ENCODE measurements at places on chromosomes 1 and 21.

DNA sequence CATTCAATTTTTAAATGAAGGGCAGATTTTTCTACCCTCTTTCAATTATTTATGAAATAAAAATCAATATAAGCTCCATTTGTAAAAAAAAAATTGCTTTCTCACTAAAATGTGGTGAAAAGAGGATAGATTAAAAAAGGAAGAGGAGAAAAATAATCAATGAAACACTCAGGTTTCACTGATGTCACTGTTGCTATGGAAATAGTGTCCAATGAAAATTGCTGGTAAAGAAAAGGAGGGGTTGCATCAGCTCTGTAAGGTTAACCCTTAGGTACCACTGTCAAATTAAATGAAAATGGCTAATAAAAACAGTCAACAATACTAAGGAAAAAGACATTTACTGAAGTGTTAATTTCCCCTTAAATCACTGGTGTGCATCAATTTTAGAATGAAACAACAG is 91.6 kb upstream of the TTC39A start:
- DNase-seq, result peak; percentile 19

DNA sequence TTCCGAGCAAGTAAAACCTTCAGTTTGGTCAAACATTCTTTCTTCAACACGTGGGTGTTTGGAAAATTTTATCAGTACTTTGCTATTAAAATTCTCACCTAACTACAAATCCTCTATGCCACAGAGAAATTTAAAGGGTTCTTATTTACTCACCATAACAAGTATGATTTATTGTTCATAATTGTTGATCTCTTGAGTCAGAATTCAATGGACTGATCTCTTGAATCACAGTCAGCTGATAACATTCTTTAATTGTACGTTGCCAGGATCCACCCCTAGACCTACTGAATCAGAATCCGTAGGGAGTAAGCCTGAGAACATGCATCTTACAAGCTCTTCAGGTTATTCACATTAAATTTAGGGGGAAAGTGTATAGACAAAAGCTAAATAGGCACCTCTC is 51.2 kb downstream of the DIPK1A start:
- DNase-seq, result no peak

DNA sequence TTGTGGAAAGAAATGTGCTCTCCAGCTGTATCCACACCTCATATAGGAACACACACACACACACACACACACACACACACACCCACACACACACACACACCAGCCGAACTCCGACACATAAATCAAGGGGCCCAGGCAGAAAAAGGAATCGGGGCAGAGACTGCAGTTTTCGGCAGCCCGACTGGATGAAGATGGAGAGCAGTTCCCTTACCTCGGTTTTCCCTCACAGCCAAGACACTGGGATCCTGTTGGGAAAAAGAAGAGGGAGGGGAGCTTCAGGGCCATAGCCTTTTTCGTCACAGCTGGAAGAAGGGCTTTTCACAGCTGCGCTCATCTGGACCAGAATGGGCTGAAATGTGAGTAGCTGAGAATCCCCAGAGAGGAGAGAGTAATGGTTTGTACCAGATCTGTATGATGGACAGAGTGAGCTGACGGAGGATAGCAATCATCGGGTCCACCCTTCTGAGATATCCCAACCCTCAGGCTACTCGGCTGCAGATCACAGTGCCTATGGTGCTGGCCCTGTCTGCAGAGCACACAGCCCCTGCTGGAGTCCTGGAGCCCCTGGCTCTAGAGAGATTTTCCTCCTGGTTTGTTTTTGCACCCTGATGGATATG is 37.7 kb downstream of the PIK3C2B start:
- no peak for DNase-seq

DNA sequence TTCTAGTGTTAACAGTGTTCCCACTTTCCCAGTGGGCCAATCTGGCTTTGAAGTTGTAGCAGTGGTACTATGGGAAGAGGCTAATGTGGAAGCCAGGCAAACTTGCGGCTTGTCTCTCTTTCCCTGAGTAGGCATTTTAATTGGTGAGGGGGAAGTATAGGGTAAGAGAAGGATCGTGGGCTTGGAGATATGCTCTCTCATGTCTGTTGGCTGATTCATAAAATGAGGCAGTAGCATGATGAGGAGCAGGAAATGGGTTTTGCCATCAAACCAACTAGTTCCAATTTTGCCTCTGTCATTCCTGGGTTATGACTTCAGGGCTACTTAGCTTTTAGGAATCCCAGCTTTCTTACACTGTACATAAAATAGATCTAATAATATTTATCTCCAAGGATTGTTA is 12.1 kb downstream of the C8A start:
- no peak for DNase-seq

DNA sequence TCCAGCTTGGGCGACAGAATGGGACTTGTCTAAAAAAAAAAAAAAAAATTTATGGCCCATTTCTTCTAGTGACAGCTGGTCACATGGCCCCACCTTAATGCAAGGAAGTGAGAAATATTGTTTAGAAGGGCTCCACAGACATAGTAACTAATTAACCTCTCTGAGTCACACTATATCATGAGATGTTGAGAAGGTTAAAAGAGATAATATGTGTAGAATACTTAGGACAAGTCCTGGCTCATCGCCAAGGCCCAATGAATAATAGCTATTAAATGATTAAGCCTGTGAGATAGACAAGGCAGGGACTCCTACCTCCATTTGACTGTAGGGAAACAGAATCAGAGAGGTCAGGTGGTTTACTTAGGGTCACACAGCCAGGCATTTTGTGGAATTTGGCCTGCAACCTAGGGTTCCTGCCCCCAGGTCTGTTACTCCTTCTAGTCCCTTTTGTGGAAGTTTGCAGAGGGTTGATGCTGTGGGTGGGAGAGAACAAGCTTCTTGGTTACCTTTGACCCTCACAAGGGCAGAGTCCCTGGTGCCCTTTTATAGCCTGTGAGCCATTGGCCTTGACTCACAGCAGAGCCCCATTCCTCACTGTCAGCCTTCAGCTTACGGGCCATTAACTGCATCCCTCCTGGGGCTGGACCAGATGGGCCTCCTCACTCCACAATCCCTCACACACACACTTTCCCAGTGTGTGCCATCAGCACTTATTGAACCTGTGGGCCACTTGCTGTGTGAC is 48.5 kb downstream of the OPRD1 start:
- DNase-seq, result peak; percentile 94

Measured in LoVo (cell line).